ENCODE measurements at places on chromosomes 7 and 10. TPM values are rescaled to one million over a fixed set of nuclear protein-coding genes. Genes with fewer than 3 reads are reported as not detected.

DNA sequence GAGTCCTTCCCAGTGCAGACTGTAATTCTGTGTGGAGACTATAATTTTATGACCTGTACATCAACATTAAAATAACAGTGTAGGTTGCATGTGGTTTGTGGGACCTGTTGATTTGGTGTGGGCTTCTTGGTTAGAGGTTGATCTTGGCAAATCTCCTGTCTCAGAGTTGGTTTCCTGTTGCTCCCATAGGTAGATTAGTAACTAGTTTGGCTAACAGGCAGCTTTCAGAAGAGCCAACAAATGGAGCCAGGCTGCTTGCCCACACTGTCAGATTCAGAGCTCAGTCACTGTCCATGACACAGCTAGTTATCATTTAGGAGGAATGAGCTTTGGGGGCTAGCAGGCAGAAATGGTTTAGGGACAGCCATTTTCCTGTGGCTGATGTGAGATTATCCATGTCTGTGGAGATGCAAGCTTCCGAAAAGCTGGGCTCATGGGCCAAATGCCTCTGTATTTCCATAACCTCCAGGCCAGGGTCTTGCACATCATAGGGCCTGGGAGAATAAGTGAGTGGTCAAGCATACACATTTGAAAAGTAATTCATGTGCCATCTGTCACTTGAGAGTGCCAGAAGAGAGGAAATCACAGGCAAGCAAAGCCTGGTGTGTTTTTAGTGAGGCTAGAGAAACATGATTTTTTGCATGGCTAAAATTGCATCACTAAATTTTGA, 33.4 kb downstream of the CCM2 start:
- no peak for DNase-seq

DNA sequence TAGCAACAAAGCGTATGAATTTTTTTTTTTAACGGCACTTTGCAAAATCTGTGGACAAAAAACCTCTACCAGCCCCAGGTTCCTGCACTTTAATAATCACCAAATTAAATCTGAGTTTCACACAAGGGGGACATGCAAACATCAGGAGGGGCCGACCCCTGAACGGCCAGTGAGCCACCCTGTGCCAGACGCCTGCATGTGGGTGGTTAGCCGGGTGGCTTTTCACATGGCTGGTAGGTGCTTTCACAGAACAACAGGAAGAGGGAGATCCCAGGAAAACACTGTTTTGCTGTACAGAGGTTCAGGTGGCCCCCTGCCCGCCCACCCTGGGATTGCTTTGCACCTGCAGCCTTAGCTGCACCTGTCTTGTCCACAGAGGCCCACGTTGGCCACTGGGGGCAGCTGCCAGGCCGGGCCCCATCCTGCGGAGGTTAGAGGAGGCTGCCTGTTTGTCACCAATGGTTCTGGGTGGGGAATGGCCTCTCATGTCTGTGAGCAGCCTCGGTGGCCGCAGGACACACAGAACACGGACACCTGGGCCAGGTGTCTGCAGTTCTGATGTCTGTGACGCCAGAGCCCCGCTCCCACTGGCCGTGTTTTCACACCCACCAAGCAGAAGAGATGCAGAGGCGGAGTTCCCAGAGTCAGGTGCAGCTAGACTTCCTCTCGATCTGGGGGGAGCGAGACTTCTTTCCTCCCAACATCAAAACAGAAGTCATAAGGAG, 107.7 kb downstream of the FAM53B start:
- DNase-seq, result no peak

DNA sequence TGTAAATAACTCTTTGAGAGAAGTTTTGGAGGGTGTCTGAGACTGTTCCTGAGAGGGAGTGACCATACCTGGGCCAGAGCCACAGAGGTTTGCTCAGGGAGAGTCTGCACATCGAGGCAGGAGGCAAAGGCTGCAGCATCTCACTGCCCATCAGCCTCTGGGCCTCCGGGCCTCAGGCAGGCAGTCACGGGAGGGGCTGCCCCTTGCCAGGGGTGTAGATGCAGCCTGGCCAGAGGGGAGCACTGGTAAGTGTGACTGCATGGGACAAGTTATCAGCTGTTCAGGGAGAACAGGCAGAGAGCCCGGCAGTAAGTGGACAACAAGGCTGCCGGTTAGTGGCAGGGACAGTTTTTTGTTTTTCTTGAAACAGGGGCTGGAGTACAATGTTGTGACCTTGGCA, 55.9 kb downstream of the ZNF467 start:
- no peak for DNase-seq

- no peak for DNase-seq
These were observed 33.2 kb downstream of the GNAT3 start for GRCh38 chr7:80478683-80479082.

DNA sequence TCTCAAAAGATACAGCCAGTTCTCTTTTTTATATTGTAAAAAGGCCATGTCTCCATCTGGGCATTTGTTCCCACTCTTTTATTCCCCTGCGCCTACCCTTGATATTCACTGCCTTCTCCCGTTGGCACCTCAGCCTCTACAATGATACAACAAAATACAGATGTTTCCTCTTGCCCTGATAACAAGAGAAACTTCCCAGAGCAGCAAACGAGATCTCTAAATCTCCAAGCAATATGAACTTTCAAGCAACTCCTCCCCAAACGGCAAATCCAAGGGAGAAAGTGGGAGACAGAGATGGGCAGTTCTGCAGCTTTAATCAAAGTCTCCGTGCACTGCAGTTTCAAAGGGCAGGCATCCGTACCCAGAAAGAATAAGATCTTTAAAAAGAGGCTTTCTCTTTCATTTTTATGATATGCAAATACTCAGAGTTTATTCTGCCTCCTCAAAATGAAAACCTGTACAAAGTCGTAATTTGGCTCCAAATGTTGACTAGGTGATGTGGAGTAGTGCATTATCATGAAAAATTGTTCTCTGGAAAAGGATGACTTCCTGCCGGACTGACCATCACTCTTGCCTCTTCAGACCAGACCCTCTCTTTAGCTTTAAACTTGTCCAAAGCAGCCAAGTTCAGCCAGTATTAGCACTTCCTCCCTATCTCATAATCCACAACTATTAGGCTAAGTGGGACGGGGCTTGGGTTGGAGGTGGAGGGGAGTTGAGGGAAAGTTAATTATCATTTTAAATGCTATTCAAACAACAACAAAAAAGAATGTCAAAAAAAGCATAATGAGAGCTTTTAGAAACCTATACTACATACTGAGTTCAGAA, 682 bp downstream of the HGF start:
- no peak for DNase-seq

GRCh38 chr7:132497098-132497497, 79.2 kb downstream of the PLXNA4 start:
- no peak for DNase-seq

GRCh38 chr10:95423164-95424005, 132.6 kb upstream of the PDLIM1 start:
- no peak for DNase-seq

DNA sequence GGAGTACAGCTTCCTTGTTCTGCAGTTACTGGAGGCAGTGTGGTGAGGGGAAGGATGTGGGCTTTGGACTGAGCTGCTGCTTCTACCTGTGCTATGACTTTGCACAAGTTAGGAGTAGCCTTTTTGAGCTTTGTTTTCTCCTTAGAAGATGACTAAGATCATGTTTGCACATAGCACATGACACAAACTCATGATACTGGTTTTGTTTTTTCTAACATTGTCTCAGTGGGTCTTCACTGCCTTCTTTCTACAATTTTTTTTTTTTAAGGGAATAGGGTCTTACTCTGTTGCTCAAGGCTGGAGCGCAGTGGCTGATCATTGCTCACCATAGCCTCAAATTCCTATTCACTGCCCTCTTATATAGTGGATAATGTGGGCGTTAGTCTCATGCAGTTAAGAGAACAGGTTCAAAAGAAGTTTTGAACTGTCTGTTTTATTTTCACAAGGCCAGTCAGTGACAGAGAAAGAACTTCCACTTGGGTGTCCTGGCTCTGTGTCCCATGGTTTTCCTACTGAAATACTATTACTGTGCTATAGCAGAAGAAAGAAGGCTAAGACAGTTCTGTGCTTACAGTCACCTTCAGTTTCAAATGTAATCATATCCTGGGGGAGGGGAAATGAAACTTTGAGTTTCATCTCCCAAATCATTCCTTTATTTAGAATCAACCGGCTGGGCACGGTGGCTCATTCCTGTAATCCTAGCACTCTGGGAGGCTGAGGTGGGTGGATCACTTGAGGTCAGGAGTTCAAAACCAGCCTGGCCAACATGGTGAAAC, 72.0 kb downstream of the KAT6B start:
- no peak for DNase-seq

GRCh38 chr10:44911081-44911540, at the start of gene TMEM72:
TSS of gene TMEM72 (plus strand) at chr10:44911337. CDS start at chr10:44911513, 176 bp downstream.
- peak; percentile 85 for DNase-seq

DNA sequence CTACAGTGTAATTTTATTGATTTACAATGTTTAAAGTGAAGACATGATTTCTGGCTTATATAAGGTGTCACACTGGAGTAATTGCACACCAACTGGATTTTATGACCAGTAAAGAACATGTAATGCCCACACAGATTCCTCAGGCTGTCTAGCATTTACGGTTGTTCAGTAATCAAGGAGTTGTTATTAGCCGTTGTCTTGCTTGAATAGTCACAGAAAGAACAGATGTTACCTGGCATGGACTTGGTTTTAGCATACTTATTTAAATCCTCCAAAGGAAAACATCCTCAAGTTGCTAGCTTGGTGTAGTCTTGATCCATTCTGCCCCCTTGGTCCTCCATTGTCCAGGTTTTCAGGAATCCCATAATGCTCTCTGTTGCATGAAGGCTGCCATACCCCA, 65.8 kb downstream of the POU6F2 start:
- DNase-seq, result no peak

GRCh38 chr7:150860978-150861295, 8.6 kb downstream of the AOC1 start:
- DNase-seq, result no peak

GRCh38 chr10:27622596-27622995, 118.5 kb downstream of the RAB18 start:
- DNase-seq, result no peak

- DNase-seq, result no peak
These were observed 7.3 kb downstream of the SEMA3A start for GRCh38 chr7:84187087-84187805.

- DNase-seq, result no peak
These were observed 2.4 kb downstream of the TMEM140 start for GRCh38 chr7:135150072-135150782.

DNA sequence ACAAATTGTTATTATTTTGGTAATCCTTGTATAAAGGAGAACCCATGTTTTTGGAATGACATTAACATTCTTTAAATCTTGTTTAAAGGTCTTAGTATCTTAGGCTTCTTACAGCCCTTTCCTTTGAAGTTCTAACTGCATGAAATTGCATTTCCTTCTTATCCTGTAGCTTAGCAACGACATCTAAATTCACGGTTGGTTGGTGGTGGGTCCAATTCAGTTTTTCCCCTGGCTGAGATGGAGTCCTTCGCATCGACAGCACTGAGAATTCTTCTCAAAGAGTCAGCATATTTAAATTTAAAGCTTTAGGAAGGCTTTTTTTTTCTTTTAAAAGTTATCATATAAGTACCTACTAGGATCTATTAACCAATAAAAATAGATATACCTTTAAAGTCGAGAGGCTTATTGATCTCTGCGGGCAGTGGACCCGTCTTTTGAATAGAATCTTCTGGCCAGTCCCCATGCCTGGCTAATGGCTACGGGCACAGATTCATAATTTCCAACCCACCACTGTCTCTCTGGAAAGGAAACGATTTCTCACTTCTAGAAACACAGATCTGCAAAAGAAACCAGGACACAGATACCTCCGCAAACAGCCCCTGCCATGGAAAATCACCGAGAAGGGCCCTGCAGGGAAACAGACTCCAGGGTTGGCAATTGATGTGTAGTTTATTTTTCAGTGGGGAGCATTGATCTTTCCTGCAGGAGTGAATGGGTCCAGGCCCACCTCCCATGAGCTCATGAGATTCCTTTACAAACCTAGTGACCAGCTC, 63.4 kb downstream of the RAMP3 start:
- peak; percentile 46 for DNase-seq

- no peak for DNase-seq
These were observed 151.3 kb downstream of the LRRN3 start for GRCh38 chr7:111242141-111242755.

- DNase-seq, result no peak
These were observed 45.0 kb downstream of the VOPP1 start for GRCh38 chr7:55527307-55527706.

DNA sequence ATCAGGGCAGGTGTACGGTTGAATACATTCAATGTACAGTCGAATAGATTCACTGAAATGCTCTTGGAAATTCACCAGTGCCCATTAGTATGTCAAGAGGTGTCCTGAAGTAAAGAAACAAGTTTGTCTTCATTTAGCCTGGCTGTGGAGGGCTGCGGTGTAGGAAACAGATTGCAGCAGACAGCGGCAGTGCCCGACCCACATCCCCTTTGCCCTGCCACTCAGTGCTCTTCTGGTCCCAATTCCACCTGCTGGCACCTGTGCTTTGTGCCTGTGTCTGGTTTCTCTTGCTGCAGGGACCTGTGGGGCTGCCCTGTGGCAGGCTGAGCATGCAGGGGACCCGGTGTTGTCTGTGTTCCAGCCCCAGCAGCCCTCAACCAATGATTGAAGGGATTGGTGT, 183.7 kb downstream of the RPS24 start:
- no peak for DNase-seq

DNA sequence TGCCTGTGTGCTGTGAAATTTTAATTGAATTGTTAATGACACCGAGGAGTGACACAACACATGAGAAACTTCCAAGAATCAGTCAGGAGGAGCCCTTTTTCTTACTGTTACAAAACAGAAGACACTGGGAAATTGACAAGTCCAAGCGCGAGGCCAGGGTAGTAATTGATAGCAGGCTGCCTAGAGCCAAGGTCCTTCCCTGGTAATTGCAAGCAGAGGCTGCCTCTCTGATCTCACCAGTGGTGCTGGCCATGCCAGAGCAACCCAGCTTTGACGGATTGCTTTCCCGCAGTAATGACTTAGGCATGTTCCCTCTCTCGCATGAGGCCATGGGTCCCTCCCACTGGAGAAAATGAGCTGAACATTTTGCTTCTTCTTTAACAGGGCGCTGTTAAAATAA, 111.5 kb downstream of the LRMDA start:
- peak; percentile 75 for DNase-seq

GRCh38 chr7:154832557-154833138, 170.3 kb downstream of the PAXIP1 start:
- peak; percentile 79 for DNase-seq

- no peak for DNase-seq
These were observed 18.7 kb upstream of the ACHE start for GRCh38 chr7:100914208-100914878.

- DNase-seq, result no peak
These were observed 36.3 kb downstream of the SUFU start for GRCh38 chr10:102540023-102540422.

HABP2 gene
- total RNA-seq, result 1.2 TPM

ITGB8 gene
- total RNA-seq, result 27.2 TPM

ABCC2 gene
- 1.1 TPM for total RNA-seq

FBXL13 gene
- total RNA-seq, result 12.3 TPM

C10orf53 gene
- 0.09 TPM for total RNA-seq

HOXA9 gene
- total RNA-seq, result 0.46 TPM

LSM8 gene
- 70.8 TPM for total RNA-seq

PHKG1 gene
- 1.8 TPM for total RNA-seq

C10orf105 gene
- total RNA-seq, result 0.58 TPM

ENO4 gene
- total RNA-seq, result 3.1 TPM

CALHM1 gene
- not detected for total RNA-seq

All from lung (tissue), 17 donors.